ENCODE measurements at places on chromosomes 1 and 21.

GRCh38 chr1:184620469-184620868 lies 134.2 kb downstream of the EDEM3 start:
- no peak for DNase-seq

DNA sequence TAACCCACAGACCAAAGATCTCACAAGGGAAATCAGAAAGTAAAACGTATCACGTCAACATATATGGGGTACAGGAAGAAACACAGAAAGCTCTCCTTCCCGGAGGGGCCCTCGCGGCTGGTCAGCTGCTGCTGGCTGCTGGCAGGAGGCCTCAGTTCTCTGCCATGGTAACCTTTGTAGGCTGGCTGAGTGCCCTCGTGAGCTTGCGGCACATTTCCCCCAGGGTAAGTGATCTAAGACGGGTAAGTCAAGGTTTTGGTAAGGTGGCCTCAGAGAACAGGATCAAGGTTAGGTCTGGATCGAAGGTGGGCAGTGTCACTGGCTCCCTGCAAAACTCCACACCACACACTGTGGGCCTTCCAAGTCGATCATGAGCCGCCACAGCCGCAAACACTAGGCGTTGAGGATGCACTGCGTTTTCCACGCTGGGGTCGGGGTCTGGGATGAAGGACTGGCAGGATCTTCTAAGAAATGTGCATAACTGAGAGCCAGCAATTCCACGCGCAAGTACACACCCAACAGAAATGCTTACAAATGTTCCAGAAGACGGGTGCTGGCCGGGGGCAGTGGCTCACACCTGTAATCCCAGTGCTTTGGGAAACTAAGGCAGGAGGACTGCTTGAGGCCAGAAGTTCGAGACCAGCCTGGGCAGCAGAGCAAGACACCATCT lies 33.9 kb downstream of the WDR4 start:
- DNase-seq: no peak

GRCh38 chr1:53769780-53770179 lies 30.8 kb upstream of the GLIS1 start:
- peak; percentile 36 for DNase-seq

GRCh38 chr1:50027794-50028193 lies 4.0 kb upstream of the AGBL4 start:
- no peak for DNase-seq

DNA sequence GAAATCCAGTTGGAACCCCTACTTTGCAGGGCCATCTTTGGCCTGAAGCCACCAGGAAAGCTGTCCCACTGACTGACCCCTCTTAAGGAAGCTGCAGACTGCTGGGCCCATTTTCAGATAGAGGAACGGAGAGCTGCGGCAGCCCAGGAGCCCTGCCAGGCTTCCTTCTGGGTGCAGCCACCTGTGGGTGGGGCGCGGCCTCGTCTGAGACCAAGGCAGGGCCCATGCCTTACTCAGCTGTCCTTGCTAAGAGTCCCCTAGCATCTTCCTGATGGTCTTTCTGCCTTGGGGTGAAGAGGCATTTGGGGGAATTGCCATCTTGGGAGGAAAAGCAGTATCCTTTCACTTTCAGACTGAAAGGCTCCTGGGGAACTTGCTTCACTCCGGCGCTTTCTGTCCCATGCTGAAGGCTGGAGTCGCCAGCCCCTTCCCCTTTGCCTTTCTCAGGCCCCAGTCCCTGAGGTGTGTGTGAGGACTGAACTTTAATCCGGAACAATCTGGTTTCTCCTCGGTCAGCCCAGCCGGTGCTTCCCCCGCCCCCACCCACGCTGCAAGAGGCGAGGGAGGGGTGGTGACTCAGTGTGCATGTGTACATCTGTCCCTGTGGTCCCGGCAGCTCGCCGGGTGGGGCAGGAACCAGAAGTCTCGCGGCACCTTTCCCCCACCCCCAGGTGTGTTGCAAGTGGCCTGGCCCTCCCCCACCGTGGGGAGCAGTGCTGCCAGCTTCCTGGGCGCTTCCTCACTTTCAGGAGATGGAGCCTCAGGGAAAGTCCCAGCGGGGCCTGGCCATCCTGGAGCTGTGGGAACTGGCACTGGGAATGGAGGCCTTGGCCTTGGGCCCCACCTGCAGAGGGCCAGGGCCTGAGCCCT lies 5.1 kb downstream of the ZC3H12A start:
- DNase-seq: no peak

- DNase-seq: no peak
These were observed 80.0 kb upstream of the BACH1 start for GRCh38 chr21:29218749-29219148.

DNA sequence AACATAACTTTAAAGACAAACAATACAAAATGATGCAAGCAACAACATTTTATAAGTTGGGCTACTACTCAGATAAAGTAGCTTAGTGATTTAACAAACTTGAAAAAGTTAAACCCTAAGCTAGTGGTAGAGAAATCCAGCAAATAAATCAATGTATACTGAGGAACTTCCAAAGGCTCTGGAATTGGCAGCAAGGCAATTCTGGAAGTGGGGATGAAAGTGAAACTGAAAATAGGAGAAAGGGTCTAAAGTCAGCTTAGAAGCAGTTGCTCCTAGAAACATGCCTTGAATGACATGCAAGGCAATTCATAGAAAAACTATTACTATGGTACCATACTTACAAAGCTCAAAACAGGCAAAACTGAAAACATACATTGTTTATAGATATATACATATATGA lies 90.0 kb upstream of the CAMK1G start:
- DNase-seq: no peak

DNA sequence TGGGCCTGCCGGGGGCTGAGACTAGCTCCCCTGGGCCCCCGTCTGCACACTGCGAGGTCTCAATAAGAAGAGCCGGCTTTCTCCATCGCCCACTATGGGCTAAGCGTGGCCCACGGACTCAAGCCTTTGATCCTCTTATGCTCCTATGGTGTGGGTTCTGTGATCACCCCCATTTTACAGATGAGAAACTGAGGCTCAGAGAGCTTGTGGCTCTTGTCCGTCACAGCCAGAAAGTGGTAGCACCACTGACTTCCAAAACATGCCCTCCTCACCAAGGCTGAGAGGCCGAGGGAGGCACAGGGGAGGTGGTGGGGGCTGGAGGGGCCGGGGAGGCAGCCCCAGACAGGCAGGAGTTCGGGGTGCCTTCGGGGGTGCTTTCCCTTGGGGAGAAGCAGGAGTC lies 39.0 kb upstream of the CASZ1 start:
- no peak for DNase-seq

GRCh38 chr1:169025412-169025811 lies 81.1 kb upstream of the ATP1B1 start:
- no peak for DNase-seq

- DNase-seq: peak; percentile 26
These were observed 189.5 kb upstream of the GREM2 start for GRCh38 chr1:240801442-240801841.

DNA sequence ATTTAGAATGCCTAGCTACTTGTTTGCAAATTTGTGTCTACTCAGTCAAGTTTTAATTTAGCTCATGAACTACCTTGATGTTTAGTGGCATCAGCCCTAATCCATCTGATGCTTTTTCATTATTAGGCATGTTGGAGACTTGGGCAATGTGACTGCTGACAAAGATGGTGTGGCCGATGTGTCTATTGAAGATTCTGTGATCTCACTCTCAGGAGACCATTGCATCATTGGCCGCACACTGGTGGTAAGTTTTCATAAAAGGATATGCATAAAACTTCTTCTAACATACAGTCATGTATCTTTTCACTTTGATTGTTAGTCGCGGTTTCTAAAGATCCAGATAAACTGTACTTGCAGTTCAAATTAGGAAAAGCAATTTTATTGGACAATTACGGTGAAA lies 7.6 kb downstream of the SOD1 start:
- DNase-seq: no peak

- DNase-seq: no peak
These were observed 25.7 kb downstream of the DMRTB1 start for GRCh38 chr1:53484705-53485477.

DNA sequence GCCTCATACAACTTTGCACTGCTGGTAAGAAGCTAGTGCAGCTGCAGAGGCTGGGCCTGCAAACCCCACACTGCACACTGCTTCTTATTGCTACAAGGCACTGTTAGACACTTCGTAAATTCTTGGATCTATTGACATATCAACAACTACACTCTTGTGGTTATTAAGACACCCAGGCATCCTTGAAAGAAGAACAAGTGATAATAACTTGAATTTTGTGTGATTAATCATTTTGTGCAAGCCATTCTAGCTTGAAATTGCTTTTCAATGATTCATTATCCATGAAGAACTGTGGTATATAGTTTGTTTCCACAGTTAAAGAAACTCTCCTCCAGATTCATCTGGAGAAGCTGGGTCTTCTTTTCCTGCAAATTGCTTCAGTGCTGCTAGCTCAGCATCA lies 33.7 kb upstream of the IFI44L start:
- DNase-seq: peak; percentile 91

DNA sequence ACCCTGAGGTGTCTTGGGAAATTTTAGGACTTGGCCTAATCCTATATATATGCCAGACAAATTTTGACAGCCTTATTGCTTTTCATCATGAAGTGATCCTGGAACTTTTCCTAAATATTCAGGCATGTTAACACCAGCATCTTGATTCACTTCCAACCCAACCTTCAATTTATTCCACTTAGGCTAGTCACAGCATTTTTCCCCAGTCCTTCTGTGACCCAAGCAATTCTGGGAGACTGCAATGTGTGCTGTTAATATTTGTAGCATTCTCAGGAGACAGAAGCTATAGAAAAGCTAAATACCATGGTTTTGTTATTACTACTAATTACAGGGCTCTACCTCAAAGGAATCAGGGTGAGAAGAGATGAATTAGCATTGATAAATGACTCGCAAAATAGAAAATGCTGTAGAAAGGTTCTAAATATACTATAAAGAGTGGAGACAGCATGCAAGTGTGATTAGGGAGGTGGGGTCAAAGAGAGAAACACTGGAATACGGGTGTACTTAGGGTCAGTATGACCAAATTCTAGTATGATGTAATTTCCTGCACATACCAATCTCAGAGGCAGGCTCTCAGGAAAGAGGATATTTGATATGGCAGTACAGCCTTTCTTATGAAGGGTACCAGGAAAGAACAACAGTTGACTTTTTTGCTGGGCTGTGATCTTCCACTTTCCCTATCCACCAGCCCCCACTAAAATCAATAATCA lies 29.1 kb downstream of the PRRX1 start:
- DNase-seq: peak; percentile 81

DNA sequence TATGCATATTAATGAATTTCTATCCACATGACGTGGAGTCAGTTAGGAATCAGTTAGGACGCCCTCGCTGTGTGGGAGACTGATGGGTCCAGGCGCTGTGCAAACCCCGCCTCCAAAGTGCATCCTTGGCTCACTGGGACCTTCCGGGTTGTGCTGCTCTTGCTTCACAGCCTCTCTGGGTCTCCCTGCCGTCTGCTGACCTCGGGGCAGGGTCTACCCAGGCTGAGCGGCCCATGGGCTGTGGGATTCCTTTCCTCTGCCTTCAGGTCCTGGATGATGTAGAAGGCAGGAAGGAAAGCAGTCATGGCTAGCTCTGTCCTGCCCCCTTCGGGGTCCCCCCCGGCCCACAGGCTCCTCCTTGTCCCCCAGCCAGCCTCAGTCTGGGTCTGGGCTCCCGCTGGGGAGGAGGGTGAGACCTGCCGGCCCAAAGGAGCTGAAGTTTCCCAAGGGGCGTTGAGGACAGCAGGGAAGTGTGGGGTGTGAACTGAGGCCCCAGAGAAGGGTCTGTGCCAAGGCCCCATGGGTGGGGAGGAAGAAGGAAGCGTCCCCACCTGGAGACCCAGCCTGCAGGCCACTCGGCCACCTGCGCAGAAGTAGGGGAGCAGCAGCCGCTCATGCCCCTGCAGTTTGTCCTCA lies 24.6 kb upstream of the CDK11A start:
- DNase-seq: no peak

DNA sequence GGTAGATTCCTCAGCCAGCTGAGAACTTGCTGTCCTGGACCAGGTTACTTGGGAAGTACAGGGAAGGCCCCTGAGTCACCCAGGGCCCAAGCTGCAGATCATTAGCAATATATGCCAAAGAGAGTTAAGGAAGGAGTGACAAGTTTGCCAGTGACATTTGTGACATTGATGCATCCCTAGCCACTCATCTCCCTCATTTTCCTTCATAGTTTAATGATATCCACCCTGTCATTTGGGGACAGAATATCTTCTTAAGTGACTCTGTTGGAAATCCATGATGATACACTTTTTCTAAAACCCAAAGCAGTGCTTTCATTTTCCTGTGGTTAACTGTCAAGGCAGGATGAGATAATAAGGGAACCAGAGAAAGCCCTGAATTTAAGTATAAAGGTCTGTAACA lies 3.2 kb downstream of the TNN start:
- no peak for DNase-seq

DNA sequence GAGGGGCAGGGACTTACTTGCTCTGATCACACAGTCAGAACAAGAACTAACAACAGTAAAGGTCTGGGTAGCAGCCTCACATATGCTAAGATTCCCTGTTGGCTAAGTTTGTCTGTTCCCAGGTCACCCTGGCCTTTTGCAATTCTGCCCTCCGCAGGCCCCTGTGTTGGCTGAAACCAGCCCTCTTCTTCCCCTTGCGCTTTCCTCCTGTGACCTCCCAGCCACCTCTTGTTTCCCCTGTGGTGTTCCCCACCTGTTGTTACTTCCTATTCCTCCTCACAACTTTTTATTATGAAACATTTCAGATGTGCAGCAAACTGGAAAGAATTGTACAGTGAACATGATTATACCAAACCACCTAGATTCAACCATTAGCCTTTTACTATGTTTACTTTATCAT lies 23.4 kb downstream of the MAPKAPK2 start:
- DNase-seq: no peak

GRCh38 chr1:43933386-43934100 lies at the start of gene ARTN:
Gene ARTN (plus strand): TSS chr1:43933801. CDS start chr1:43935657, 1,856 bp downstream.
- no peak for DNase-seq

- DNase-seq: no peak
These were observed 14.3 kb downstream of the RUSC1 start for GRCh38 chr1:155334962-155335361.

- no peak for DNase-seq
These were observed 49.9 kb downstream of the CCN1 start for GRCh38 chr1:85630493-85630892.

GRCh38 chr1:168362991-168363390 lies 82.3 kb downstream of the TBX19 start:
- DNase-seq: no peak

All from fibroblast of skin of left biceps (primary cell).